ENCODE measurements at places on chromosomes 5 and 9.

DNA sequence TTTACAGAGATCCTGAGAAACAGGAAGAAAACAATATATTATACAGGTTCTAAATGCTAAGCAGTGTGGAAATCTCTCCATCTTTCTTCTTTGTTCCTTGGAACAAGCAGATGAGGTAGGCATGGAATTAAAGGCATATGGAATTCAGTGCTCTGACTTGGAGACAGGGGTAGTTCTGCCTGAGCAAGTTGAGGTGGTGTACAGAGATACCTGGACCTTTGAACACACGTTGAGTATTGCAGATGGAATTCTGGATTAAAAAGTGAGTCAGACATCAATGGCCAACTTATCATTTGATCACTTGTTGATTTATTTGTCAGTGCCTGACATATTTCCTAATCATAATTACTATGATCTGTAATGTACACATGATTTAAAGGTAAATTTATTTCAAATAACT is 293.9 kb upstream of the IRX4 start:
- DNase-seq, result no peak

GRCh38 chr9:69996967-69997366 is 46.7 kb upstream of the MAMDC2 start:
- DNase-seq, result no peak

DNA sequence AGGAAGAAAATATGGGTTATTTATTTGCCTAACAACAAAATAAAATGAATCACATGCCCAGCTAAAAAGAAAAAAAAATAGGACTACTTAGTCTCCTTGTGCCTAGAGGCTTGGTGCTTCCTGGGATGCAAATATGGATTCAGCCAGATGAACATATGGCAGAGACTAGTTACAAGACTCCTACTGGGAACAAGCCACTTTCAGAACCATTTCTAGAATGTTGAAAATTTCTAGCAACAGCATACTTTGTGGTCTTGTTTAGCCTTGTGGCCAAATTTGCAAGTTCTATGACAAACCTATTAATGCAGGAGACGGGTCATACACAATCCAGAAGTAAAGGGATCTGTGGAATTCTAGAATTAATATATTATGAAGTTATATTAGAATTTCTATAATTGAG is 198.7 kb downstream of the CHSY3 start:
- no peak for DNase-seq

DNA sequence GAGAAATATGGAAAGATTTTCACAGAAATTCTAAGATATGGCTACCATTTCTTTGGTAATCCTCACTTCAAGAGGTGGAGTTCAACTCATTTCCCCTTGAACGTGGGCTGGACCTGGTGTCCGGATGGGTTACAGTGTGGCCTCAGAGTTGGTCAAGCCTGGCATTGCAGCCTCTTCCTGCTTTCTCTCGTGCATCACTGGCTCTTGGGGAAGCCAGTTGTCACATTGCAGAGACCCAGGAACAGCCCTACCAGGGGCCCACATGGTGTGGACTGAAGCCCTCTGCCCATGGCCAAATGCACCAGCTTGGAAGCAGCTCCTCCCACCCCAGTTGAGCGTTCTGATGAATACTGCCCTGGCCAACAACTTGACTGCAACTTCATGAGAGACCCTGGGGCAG is 47.7 kb upstream of the FCN1 start:
- DNase-seq, result no peak

DNA sequence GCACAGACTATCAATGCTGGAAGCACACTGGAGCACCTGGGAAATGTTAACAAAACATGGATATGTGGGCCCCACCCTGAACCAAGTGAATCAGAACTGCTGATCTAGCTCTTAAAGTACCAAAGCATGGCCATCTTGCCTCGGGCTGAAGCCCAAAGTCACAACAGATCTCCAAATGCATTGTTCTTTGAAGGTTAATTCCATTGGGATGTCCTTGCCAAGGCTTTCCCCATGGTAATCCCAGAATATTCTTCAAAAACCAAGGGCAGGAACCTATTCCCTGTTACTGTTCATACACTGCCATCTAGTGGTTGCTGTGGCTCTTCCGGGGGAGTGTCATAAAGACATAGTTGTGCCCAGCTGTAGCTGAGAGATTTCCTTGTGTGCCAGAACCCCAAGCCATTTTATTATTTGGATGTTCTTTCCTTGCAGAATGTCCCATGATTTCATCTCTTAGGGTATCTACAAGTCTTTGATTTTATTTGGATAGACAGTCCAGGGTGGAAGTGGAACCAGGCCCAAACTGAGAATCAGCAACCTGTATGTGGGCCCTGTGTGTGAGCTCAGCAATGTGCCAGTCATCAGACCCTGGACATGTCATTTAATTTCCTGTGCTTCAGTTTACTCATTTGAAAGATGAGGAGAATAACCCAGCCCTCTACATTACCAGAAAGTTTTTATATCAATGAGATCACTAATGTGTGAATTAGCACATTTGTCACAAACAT is 290.0 kb downstream of the ACTL7B start:
- DNase-seq, result peak; percentile 45

GRCh38 chr5:162752612-162753011 is 684.8 kb upstream of the CCNG1 start:
- DNase-seq, result no peak

GRCh38 chr9:2367970-2368369 is 253.6 kb upstream of the VLDLR start:
- no peak for DNase-seq

DNA sequence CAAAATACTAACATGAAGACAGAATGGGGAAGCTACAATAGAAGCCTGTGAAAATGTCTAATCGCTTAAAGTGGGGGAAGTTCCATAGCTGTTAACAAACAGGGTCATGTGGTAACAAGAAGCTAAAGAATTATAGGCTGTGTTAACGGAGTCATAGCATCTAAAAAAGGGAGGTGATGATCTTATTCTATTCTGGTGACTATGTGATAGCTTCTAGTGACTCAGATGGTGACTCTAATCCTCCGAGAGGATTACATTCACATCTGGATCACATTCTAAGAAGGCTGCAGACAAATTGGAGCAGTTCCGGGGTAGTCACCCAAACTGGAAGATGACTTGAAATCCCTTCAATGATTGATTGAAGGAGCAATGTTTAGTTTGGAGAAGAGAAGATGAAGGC is 142.1 kb downstream of the LIFR start:
- no peak for DNase-seq

GRCh38 chr9:137643921-137644320 is 25.1 kb downstream of the EHMT1 start:
- DNase-seq, result no peak

DNA sequence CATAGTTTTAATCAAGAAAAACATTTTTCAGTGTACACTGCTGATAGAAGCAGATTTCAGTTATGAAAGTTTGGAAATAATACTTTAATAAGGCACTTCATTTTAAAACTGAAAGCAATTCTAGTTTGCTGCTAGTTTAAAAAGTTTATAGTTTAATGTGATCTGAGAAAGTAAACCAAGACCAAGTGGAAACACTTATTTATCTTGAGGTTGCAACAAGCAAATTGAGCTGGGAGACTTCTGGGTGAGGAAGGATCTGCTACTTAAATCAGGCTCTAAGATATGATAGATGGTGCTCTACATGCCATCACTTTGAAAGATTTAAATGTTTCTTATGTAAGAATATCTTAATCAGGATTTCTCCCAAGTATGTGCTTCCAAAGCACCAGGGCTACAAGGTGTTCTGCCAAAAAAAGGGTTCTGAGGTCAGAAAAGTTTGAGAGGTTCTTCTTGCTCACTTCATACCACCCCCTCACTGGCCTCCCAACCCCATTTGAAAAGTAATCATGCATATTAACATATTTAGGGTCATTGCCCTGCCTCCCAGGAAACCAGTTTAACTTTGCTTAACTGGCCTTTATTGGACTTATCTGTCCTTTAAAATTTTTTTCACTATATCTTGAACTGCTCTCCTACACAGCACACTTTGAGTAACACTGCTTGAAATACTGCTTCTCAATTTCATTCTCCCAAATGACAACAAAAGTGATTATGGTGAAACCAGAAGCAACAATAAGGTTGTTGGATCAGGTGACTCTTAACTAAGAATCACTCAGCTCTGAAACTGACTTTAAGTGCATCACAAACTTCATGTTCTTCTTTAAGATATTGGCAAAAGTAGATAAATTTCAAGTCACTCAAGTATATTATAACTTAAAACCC is 15.5 kb downstream of the SLC44A1 start:
- no peak for DNase-seq

- DNase-seq, result no peak
These were observed 6.6 kb downstream of the GALNT10 start for GRCh38 chr5:154196955-154197652.

GRCh38 chr9:134625361-134626068 is 16.1 kb upstream of the COL5A1 start:
- no peak for DNase-seq

- no peak for DNase-seq
These were observed 49.2 kb downstream of the MRPL36 start for GRCh38 chr5:1750469-1750868.

DNA sequence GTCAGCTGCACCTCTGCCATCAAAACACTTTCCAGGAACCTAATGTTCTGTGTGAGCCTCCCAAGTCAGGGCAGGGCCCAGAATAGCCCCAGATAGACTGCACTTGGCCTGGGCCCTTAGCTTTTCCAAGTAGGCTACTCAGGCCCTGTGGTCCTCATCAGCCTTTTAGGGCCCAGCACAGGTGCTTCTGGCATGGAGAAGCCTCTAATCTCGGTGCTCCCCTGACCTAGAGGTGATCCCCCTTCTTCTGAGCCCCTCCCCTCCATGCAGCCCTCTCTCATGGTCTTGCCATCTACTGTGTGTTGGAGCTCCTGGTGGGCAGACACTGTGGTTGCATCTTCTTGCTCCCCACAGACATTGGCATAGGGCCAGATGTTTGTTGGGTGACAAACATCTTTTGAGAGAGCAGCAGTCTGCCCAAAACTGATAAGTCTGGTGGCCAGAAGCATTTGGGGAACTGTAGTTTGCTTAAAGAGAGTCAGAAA is 28.1 kb downstream of the FRMPD1 start:
- DNase-seq, result no peak

GRCh38 chr9:33818167-33818846 is 1.3 kb downstream of the UBE2R2 start:
- no peak for DNase-seq
